ENCODE measurements at places on chromosomes 2 and 18.
A peak's percentile ranks its signal among the peaks of the same experiment; 100 is the strongest.

GRCh38 chr18:78980279-78980771, 707 bp downstream of the SALL3 start:
- peak; percentile 63 for DNase-seq

DNA sequence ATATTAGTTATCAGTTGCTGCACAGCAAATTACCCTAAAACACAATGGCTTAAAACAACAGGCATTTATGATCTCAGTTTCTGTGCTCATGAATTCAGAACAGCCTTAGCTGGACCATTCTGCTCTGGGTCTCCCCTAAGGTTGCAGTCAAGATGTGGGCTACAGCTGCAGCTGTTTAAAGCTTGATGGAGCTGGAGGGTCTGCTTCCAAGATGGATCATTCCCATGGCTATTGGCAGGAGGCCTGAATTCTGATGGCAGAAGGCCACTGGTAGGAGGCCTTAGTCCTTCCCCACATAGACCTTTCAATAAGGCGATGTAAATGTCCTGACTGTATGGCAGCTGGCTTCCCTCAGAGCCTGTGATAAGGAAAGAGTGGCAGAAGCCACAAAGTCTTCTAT, 118.6 kb upstream of the SERPINE2 start:
- DNase-seq = no peak

GRCh38 chr2:193520709-193521458, 1326.2 kb upstream of the TMEFF2 start:
- no peak for DNase-seq

DNA sequence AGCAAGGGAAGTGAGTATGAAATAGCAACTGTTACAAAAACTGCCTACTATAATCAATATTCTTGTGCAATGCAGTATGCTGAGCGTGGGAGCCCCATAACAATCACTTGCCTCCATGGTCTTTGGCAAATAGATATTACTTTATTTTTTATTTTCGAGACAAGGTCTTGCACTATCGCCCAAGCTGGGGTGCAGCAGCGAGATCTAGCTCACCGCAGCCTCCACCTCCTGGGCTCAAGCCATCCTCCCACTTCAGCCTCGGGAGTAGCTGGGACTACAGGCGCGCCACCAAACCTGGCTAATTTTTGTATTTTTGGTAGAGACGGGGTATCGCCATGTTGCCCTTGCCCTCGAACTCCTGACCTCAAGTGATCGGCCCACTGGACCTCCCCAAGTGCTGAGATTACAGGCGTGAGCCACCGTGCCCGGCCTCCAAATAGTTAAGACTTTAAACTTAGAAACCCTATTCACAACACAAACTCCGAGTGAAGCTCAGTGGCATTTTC, 1.2 kb upstream of the CCNT2 start:
- DNase-seq = peak; percentile 45

DNA sequence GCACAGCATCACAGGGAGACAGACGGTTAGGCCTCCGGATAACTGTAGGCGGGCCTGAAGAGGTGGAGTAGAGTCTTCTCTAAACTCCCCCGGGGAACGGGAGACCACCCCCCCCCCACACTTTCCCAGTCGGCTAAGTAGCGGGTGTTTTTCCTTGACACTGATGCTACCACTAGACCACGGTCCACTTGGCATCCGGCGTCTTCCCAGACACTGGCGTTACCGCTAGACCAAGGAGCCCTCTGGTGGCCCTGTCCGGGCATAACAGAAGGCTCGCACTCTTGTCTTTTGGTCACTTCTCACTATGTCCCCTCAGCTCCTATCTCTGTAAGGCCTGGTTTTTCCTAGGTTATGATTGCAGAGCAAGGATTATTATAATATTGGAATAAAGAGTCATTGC, 25.7 kb upstream of the NCL start:
- no peak for DNase-seq

DNA sequence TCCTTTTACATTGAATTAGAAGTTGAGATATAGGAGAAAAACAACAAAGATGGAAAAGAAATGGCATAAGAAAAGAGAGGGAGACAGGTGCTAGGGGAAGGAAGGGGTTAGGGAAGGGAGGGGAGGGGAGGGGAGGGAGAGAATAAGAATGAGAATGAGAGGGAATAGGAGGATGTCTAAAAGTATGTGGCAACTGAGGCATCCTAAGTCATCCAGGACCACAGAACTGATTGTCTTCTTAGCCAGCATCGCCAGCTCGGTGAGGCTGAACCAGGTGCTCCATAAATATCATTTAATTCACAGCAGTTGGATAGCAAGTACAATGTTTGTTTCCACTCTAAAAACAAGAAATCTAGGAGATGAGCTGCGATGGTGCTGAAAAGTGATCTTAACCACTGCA, 393.5 kb downstream of the TMEM182 start:
- DNase-seq = no peak

- DNase-seq = no peak
These were observed 174.2 kb upstream of the TMEM200C start for GRCh38 chr18:6069539-6069938.

- DNase-seq = peak; percentile 81
These were observed 697 bp downstream of the LGALSL start for GRCh38 chr2:64454386-64455332.

DNA sequence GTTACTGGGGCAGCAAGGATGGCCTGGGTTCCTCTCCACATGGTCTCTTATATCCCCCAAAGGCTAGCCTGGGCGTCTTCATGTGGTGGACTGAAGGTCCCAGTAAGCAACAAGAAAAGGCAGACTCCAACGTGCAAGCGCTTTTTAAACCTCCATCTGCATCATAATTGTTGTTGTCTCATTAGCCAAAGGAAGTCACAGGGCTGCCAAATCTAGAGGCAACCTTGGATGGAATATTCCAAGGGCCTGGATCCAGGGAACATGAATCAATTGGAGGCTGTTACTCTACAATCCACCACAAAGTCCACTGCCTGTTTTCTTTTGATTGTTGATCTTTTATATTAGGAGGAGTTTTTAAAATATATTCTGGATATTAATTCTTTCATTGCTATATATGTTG, 118.8 kb downstream of the SH3RF3 start:
- no peak for DNase-seq

- DNase-seq = no peak
These were observed 73.6 kb upstream of the STK17B start for GRCh38 chr2:196244966-196245365.

DNA sequence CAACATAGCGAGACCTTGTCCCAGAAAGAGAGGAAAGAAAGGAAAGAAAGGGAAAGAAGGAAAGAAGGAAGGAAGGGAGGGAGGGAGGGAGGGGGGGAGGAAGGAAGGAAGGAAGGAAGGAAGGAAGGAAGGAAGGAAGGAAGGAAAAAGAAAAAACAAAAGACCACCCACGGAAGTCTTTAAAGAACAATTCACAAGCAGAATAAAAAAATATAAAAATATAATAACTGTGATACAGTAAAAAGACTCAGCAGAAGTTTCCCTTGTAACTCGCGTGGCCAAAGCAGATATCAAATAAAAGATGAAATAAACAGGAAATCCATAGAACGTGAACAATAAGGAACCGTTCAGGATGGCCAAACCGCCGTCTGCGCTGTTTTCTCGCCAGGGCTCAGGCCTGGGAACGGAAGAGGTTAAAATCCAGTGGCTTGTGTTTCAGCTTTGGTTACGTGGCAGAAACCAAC, 1.2 kb upstream of the SLC1A4 start:
- no peak for DNase-seq

DNA sequence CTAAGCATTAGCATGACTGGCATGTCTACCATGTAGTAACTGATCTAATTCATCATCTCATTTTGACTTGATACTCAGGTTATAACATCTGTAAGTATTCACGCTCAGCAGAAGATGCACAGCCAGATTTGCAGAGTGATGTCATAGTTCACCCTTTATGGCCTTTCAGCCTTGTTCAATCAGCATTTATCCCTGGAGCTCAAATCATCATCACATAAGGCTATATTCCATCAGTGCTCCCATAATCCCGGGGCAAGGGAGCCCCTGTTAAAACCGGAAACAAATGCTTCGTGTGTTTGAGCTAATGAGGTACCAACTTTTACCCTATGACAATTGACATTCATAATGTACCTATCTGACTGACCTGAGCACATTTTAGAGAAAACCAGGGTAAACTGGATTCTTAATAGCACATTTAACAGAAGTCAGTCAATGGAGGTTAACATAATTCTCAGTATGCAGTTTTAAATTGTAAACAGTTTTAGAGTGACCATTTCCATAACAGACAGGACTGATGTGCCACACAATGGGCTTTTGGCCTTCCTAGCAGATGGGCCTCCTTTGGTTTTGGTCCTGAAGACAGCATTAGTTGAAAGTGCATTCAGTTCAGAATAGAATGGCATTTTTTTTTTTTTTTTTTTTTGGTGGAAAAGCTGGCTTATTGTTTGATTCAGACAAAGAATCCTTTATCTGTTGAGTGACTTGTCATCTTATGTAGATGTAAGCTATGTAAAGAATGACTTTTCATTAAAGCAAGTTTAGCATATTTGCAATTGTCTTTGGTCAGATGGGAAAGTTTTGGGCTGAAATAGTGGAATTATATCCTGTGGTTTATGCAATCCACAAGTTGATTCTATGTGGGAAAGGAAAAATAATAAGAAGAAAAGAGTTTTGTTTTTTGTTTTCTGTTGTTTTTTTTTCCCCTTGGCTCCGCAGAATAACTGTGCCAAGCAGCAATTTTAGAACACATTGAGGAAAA, 866.0 kb upstream of the ACVR2A start:
- DNase-seq = no peak

DNA sequence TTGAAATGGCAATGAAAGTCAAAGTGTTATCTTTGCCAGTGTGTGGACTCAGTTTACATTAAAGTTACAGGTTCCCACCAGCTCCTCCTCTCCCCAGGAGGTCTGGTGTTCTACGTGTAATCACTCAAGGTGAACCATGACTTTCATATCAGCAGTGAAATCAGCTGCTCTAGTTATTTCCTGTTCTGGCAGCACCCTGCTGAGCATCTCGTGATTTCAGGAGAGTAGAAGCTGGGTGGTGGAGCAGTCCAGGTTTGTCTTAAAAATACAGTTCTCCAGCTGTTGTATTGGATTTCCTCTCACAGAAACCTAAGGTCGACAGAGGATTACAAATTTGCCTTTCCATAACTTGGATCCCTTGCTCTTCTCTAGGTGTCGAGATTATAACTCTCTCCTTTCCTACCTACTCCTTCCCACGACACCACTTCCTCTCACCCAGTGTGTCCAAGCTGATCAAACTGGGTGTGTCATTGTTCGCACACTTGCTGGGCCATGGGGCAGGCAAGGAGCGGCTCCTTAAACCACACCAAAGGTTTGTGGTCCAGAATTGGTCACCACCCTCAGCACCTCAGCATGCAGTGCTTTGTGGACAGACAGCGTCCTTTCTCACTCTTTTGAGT, 13.0 kb upstream of the ARHGAP25 start:
- DNase-seq = no peak

GRCh38 chr18:10040287-10041011, 126.6 kb downstream of the VAPA start:
- no peak for DNase-seq

GRCh38 chr2:217199255-217199630, 339.4 kb upstream of the TNP1 start:
- DNase-seq = no peak

Data from ecto neural progenitor cell (in vitro differentiated cells).